ENCODE measurements at places on chromosomes 13 and 19.

- no peak for DNase-seq
Observed at GRCh38 chr13:23883255-23883654, 5.9 kb downstream of the MIPEP start.

- no peak for DNase-seq
Observed at GRCh38 chr13:99704390-99704789, 203.1 kb downstream of the TM9SF2 start.

- no peak for DNase-seq
Observed at GRCh38 chr13:21075379-21076249, 14.2 kb upstream of the LATS2 start.

- no peak for DNase-seq
Observed at GRCh38 chr13:90270226-90270625, 1077.3 kb upstream of the MIR17HG start.

DNA sequence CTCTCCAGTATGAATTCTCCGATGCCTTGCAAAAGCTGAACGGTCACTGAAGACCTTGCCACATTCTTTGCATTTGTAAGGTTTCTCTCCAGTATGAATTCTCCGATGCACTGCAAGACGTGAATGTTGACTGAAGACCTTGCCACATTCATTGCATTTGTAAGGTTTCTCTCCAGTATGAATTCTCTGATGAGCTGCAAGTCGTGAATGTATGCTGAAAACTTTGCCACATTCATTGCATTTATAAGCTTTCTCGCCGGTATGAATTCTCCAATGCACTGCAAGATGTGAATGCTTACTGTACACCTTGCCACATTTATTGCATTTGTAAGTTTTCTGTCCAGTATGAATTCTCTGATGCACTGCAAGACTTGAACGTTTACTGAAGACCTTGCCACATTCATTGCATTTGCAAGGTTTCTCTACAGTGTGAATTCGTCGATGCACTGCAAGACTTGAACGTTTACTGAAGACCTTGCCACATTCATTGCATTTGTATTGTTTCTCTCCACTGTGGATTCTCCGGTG is 20.0 kb upstream of the ZNF841 start:
- no peak for DNase-seq

GRCh38 chr19:4593409-4593851 is 33.9 kb upstream of the SEMA6B start:
- DNase-seq: no peak

DNA sequence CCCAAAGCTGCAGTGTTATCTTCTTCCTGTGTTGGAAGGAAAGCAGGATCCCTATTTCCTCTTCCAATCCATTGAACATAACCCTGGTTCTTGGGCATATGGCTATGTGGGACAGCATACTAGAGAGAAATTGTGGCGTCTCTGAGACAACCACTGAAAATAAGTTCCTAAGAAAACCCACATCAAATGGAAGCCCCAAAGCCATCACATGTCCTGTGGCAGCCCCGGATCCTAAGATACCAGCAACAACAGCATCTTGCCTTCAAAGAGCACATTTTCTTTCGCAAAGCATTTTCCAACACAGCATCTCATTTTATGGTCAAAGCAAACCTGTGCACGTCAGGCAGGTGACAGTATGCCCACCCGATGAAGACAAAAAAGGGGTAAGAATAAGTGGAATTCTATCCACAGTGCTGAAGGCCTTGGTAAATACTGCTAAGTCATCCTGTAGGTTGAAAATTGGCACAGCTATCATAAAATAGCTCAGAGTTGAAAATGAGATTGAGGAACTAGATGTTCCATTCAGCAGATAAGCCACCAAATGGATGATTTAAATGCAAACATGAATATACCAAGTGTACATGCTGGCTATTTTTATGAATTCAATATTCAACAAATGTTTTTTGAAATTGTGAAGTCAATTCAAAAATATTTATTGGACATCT is 232.2 kb downstream of the DLEU7 start:
- peak; percentile 85 for DNase-seq

- DNase-seq: peak; percentile 95
Observed at GRCh38 chr19:6801485-6802086, 29.1 kb downstream of the VAV1 start.

- no peak for DNase-seq
Observed at GRCh38 chr13:29583073-29583785, 12.3 kb downstream of the SLC7A1 start.

DNA sequence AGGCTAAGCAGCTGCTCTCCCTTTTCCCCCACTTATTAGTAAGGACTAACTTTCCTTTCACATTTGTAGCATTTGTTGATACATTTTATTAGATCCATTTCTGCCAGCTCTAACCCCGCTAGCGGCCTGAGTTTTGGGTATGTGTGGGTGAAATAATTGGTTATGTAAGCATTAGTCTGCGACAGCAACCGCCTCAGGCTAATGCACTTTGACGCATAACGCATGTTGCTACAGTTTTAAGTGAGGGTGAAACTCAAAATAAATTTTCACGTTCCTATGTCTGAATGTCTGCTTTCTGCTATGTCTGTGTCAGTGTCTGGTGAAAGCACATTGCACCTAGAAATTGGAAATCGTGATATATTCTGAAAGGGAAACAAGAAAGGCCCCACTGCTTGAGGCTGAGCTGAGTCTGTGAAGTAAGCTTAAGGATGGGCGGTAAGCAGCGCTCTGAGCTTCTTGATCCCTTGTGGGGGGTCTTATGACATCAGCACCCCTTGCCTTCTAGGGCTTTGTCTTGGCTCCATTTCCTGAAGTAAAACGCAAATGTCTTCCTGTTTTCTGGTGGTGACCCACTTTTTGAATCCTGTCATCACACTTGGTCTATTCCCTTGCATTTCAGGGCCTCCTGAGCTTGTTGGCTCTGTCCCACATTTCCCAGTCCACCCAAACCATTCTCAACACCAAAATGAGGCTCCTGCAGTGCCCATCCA is 648.3 kb upstream of the ARGLU1 start:
- DNase-seq: no peak

DNA sequence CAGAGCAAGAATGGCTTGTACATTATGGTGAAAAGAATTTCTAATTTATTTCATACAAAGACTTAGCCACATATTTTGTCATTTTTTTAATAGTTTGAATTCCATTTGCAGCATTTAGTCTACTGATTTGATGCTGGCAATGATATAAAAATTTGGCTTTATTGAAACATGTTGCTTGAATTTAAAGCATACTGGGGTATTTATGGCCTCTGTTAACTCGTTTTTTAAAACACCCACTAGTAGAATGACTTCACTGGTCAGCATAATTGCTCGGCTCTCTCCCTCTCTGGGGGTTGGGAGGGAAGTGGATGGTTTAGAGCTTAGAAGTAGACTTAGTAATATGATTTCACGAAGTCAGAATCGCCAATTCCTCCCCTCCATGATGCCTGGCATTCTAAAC is 354.9 kb upstream of the HTR2A start:
- DNase-seq: no peak

DNA sequence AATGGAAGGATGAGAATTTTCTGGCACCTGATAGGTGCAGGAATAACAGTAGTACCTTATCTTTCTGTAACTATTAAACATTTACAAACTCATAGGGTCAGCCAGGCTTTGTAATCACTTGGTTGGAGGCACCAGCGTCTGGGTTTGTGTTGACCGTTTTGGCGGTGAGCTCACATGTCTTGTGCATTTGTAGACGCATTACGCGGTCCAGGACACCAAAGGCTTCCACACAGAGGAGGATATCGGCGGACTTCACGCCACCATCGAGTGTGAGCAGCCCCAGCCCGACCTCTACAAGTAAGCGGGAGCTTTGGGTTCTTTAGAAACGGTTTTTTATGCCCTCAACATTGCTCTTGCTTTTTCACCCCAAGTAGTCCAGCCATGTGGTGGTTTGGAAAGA is 129.3 kb downstream of the ATP11A start:
- no peak for DNase-seq

DNA sequence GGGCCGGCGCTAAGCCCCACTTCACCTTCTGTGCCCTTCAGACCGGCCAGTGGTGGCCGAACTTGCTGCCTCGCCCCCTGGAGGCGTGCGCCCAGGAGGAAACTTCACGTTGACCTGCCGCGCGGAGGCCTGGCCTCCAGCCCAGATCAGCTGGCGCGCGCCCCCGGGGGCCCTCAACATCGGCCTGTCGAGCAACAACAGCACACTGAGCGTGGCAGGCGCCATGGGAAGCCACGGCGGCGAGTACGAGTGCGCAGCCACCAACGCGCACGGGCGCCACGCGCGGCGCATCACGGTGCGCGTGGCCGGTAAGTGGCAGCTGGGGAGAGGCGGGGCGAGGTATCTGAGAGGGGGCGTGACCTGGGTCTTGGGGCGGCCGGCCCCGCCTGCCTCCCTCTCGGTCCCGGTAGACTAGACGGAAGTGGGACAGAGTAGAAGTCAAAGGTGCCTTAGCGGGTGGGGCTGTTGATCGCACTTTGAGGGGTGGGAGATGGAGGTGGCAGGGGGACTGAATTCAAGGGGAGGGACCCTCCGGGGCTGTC is 5.6 kb downstream of the ICAM5 start:
- DNase-seq: no peak

DNA sequence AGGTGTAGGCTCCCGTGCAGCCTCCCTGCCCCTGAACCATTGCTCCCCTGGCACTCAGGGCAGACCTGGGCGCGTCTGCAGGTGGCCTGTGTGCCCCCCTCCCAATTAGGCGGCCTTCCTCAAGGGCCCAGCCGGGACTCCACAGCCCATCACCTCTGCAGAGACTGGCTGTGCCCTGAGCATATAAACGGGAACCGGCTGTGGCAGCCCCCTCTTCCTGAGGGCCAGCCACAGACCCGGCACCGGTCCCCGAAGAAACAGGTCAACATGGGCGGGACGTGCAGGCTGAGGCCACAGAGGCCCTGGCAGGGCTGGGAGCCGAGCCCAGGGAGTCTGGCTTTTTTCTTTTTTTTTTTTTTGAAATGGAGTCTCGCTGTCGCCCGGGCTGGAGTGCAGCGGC is 12.0 kb downstream of the PIAS4 start:
- DNase-seq: no peak

- DNase-seq: no peak
Observed at GRCh38 chr19:52138983-52139251, 821 bp downstream of the ZNF616 start.

DNA sequence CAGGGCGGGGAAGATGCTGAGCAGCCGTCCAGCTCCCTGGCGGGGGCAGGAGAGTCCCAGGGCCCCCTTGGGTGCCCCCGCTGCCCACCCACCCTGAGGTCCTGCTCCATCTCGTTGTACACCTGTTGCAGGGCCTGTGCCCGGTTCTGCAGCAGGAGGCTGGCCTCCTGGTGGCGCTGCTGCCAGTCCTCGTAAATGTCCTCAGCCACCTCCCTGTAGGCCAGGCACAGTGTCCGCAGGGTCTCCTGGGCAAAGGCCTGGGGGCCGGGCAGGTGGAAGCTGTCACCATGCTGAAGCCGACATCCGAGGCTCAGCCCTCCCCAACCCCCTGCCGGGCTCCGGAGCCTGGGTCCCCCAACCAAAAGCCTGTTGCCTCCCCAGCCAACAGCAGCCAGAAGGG is 20.2 kb downstream of the ATP8B3 start:
- no peak for DNase-seq

DNA sequence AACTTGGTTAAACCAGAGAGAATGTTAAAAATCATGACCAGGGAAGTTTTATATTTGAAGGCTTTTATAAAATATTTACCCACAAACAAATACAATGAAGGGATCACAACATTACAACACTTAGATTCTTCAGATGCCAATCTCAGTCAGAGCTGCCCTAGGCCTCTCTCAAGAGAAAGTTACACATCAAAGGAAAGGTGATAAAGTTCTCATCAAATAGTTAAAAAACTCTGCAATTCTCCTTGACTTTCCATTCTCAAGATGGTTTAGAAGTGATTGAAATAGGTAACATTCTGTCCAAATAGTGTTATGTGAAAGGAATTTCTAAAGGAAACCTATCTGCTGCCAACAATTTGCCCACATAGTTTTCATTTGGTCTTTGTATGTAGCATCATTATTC is 1115.2 kb upstream of the MIR17HG start:
- no peak for DNase-seq

DNA sequence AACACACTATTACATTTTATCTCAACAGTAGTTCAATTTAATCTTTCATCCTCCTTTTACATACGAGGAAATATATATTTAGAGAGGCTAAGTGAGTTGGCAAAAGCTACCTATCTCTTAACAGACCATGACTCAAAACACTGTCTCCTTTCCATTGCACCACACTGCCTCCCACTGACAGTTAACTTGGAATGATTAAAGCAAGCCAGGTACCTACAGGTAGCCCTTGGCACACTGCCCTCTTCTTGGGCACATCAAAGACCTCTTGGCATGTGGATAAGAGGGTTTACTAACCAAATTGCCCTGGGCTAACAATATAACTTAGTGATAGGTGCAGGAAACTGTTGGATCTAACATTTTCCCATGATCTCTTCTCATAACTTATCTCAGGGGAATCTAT is 1.8 kb downstream of the ABHD13 start:
- no peak for DNase-seq

GRCh38 chr13:30933354-30933670 is 856 bp downstream of the TEX26 start:
- DNase-seq: no peak

- DNase-seq: no peak
Observed at GRCh38 chr19:43776286-43776685, 4.5 kb downstream of the KCNN4 start.

- peak; percentile 55 for DNase-seq
Observed at GRCh38 chr19:6412447-6413091, 12.0 kb downstream of the KHSRP start.

- DNase-seq: no peak
Observed at GRCh38 chr13:27504128-27504867, 53.9 kb upstream of the MTIF3 start.

DNA sequence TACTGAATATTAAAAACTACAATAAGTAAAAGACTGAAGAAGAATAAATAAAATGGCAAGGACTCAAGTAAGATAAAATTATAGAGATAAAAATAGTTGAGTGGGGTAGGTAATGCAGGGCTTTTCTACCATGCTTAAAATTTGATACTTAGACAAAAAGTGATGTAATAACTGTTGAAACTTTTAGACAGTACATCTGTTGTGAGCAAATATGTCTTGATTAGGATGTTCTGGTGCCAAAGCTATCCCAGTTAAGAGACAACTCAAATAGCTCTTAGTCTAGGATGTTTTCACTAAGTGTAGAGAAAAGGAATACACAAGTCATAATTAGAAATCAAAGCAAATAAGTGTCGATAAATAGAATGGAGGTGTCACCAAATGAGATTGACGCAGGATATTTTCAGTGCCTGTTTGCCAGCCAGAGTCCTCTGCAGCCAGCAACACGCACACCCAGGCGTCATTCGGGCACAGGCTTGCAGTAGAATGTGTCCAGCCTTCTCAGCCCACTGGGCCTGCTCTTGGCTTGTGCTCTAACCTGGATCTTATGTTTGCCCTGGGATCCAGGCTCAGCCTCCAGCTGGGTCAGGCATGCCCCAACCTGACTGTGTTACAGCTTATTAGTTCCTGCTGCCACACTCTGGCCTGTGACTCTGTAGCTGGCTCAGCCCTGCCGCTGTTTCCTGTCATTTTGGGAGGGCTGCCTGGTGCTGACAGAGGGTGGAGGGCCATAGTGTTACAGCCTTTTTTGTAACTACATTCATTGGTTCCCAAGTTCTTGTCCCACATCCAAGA is 766.2 kb downstream of the PCDH17 start:
- DNase-seq: no peak

GRCh38 chr13:19657872-19658591 is 24.6 kb downstream of the MPHOSPH8 start:
- DNase-seq: no peak

- DNase-seq: no peak
Observed at GRCh38 chr19:27885359-27885758, 1327.6 kb downstream of the UQCRFS1 start.

GRCh38 chr19:2014731-2015607 is 545 bp downstream of the BTBD2 start:
- DNase-seq: peak; percentile 51

Measured in DND-41 (cell line).